ENCODE measurements at places on chromosomes 1 and 21.

DNA sequence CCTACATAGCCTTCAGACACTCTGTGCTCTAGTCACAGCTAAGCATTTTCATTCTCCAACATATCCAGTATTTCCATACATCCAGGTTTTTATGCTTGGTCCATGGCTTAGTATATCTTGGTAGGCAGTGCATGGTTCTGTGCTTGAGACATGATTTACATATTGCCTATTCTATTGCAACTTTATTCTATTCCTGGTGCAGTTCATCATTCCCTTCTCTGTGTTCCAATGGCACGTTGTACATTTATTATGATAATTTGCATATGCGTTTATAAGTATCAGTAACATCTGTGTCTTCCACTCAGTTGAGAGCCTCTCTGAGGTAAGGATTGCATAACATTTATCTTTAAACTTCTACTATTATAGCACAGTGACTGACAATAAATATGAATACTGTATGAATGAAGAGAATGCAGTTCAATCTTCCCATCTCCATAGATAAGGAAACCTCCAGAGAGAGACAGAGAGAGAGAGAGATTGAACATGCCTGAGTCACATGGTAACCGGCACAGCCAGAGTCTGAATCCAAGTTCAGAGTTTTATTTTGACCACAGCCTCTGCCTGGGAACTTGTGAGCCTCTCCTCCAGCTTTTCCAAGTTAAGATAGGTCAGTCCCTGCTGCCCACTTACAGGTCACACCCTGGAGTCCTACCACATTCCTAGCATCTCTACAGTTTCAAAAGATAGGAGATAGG, 41.5 kb downstream of the PLPPR5 start:
- no peak for DNase-seq

GRCh38 chr1:194394676-194395075, 1208.3 kb upstream of the B3GALT2 start:
- no peak for DNase-seq

- no peak for DNase-seq
Measured at GRCh38 chr1:15531003-15531402, 4.4 kb downstream of the DNAJC16 start.

GRCh38 chr1:31839662-31840343, 24.0 kb upstream of the SPOCD1 start:
- DNase-seq: no peak

GRCh38 chr1:55529017-55529416, 313.9 kb upstream of the USP24 start:
- no peak for DNase-seq

DNA sequence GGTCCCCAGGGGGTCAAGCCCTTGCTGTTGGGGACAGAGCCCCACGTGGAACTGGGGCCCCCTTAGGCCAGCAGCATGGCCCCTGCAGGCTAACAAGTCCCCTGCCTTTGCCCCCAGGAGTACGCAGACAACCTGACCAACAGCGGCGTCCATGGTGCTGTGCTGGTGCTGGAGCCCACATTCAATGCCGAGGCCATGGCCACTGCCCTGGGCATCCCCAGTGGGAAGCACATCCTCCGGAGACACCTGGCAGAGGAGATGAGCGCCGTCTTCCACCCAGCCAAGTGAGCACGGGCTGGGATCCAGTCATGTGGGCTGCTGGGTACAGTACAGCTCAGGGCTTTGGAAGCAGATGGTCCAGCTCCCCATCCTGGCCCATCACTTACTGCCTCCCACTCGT, 49.6 kb upstream of the TMEM51 start:
- no peak for DNase-seq

GRCh38 chr1:2584686-2585317, 1.8 kb upstream of the PRXL2B start:
- no peak for DNase-seq

- no peak for DNase-seq
Measured at GRCh38 chr1:246160374-246160773, 346.7 kb downstream of the SMYD3 start.

GRCh38 chr21:29124645-29125044, 5.8 kb upstream of the MAP3K7CL start:
- DNase-seq: no peak

DNA sequence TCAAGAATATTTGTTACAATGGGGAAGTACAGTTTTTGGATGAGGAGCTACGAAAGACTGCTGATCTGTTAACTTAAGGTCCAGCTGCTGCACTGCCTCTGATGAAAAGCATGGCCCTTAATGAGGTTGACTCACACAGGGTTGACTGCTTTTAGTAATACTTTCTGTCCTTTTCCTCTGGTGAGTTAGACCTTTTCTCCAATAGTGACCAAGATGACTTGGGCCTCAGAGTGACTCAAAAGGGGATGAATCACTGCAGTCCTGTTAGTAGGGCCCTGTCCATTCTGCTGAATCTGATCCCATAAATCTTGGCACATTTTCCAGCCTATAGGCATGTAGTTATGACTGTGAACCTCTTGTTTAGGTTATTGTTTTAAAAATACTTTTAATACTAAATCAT, 2.7 kb downstream of the DISP1 start:
- no peak for DNase-seq

GRCh38 chr1:202571719-202572339, 138.4 kb downstream of the SYT2 start:
- DNase-seq: peak; percentile 42

- no peak for DNase-seq
Measured at GRCh38 chr1:180926164-180926981, 13.7 kb downstream of the KIAA1614 start.

GRCh38 chr21:34205811-34206571, 132.6 kb downstream of the MRPS6 start:
- no peak for DNase-seq

GRCh38 chr1:187527346-187527745, 698.6 kb downstream of the PLA2G4A start:
- DNase-seq: no peak

GRCh38 chr21:45844181-45844580, 137.4 kb upstream of the COL6A1 start:
- no peak for DNase-seq

GRCh38 chr1:36203027-36203553, 21.2 kb upstream of the THRAP3 start:
- no peak for DNase-seq

DNA sequence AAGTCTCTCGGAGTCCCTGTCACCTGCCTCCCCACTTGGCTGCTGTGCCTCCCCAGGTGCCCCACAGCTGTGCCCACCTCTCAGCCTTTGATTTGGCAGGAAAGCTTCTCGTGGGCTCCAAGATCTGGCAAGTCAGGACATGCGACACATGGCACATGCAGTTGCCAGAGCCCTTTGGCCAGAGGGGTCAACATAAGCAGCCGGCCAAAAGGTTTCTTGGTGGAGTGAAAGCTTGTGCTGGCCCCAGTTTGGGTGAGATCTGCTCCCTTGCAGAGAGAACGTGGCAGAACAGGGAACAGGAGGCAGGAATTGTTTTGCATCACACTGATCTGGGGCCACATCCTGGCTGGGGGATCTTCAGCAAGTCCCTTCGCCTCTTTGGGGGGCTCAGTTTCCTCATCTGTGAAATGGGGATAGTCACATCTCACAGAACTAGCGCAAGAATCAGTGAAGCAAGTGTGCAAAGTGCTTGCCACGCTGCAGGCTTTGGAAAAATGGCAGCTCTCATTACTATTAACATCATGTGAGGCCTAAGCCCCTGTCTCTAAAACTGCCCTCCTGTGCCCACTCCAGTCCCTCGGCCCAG, 232.6 kb downstream of the TRABD2B start:
- no peak for DNase-seq

DNA sequence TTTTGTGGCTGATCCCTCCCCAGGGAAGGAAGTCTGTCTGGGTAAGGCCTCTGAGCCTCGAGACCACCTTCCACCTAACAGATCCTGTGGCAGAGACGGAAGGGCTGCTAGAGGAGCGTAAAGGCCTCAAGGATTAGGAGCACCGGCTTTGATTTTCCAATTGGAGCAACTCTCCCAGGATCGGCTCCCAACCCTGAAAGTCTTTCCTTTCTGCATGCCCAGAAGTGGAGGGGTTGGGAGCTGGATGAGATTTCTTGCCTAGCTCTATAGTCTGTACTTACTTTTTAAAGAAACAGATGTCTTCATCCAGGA, 41.4 kb downstream of the ELK4 start:
- DNase-seq: no peak

- DNase-seq: no peak
Measured at GRCh38 chr1:171643156-171643555, 9.3 kb downstream of the MYOC start.

DNA sequence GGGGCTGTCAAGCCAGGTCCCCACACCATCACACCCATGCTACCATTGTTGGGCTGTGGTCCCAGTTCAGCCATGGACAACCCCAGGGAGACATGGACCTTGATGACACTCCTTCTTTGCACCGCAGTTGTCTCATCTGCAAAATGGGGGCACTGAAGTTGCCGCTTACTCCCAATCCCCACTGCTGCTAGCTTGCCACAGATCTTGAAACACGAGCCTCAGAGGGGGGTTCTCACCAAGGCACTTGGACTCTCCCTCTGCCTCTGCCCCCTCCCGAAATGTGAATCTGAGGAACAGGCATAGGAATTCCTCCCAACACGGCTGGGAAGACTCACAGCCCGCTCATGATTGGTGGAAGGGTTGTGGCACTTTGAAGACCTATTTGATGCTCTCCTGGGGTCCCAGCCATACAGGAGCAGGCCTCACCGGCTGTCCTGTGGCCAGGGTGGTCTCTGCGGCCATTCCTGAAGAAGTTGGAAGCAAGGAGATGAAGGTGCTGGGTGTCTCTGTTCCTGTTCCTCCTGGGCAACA, 31.1 kb downstream of the RUNX3 start:
- no peak for DNase-seq

DNA sequence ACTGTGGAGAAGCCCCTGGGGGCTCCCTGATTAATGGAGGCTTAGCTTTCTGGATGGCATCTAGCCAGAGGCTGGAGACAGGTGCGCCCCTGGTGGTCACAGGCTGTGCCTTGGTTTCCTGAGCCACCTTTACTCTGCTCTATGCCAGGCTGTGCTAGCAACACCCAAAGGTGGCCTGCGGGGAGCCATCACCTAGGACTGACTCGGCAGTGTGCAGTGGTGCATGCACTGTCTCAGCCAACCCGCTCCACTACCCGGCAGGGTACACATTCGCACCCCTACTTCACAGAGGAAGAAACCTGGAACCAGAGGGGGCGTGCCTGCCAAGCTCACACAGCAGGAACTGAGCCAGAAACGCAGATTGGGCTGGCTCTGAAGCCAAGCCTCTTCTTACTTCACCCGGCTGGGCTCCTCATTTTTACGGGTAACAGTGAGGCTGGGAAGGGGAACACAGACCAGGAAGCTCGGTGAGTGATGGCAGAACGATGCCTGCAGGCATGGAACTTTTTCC, 24.8 kb downstream of the PCSK9 start:
- no peak for DNase-seq

- DNase-seq: no peak
Measured at GRCh38 chr1:44411861-44412260, 6.8 kb downstream of the RNF220 start.

GRCh38 chr1:212609701-212610574, 1.4 kb downstream of the ATF3 start:
- DNase-seq: no peak

- DNase-seq: no peak
Measured at GRCh38 chr1:222732216-222733159, 4.5 kb upstream of the FAM177B start.

DNA sequence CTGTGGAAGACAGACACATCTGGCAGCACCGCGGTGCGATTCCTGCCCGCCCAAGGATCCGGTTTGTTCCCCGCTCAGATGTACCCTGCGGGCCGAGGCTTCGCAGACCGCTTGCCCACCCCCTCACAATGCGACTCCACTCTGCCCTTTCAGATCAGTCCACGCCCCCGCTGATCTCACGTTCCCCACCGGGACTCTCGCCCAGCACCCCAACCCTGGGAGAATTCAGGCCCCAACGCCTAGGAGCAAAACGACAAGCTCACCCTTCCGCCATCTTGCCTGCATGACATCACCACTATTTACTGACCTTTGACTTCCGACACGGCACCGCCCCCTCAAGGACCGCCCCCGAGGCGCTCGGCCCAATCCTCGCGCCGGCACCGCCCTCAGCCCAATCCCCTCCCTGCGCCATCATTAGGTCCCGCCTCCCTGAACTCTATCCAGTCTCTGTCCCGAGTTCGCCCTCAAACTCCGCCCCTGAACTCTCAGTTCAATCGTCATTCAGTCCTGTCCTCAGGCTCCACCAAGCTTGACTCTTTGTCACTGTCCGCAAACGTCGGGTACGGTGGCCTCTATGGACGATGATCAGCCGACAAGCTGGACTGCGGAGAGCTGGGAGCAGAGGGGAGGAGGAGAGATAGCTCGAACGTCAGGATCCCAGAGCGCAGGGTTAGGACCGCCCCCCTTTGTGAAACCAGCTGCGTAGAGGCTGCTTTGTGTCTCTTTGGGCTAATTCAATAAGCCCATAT, at the start of gene BSDC1:
Gene BSDC1 (minus strand): TSS at position 301 of the 749 bp plus-strand sequence. CDS start 27 bp downstream, at position 274.
- DNase-seq: peak; percentile 98

GRCh38 chr1:189513091-189513490, 964.6 kb downstream of the BRINP3 start:
- DNase-seq: no peak

DNA sequence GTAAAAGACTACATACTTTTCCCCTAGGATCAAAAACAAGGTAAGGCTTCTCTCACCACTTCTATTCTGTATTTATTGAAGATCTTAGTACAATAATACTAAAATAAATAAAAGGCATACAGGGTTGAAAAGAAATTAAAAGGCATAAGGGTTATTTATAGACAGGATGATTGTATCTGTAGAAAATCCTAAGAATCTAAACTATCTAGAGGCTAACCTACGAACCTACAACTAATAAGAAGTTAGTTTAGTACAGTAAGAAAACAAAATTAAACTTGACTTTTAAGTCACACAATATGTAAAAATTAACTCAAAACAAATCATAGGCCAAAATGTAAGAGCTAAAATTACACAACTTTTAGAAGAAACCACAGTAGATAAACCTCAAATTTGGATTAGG, 50.4 kb upstream of the ADAM30 start:
- no peak for DNase-seq

DNA sequence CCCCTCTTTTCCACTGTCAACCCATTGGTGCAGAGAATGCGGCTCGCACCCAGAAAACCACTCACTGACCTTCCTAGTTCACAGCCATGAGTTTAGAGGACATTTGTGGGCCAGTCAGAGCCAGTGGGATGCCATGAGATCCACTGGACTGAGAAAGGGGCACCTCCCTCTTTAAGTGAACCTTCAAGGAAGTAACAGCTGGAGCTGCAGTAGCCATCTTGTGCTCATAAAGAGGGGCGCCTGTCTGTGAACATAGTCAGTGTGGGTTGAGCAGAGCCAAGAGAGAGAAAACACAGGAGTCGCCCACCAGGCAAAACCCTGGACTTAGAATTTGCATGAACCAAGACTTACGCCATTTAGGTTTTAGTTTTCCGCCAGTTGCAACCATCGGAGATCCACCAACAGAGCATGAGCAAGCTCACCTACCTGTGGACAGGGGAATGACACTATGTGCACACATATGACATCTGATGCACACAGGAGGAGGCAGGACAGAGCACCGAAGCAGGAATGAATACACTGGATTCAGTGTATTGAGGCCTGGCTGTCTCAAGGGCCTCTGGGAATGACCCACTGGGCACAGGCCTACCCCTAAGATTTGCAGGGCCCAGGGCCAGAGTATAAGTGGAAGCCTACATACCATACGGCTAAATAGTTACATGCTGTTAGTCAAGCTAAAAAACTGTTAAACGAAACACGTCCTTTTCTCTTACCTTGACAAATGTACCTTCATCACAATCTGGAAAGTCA, 151.6 kb downstream of the GRIK3 start:
- no peak for DNase-seq
